ENCODE measurements at places on chromosomes 11 and 22. TPM values are rescaled to one million over a fixed set of nuclear protein-coding genes. Genes with fewer than 3 reads are reported as not detected.
A peak's percentile ranks its signal among the peaks of the same experiment; 100 is the strongest.

PRR33 gene
- total RNA-seq = not detected

SYT8 gene
- total RNA-seq = 1.2 TPM

CBX7 gene
- total RNA-seq = 13.2 TPM

TRIM48 gene
- total RNA-seq = not detected

PAMR1 gene
- total RNA-seq = 38.3 TPM

BIK gene
- total RNA-seq = 9.9 TPM

CECR2 gene
- total RNA-seq = 14.1 TPM

GRIK4 gene
- total RNA-seq = 2.2 TPM

- DNase-seq = no peak
These were observed 38.0 kb downstream of the SOX6 start for GRCh38 chr11:16318320-16318719.

DNA sequence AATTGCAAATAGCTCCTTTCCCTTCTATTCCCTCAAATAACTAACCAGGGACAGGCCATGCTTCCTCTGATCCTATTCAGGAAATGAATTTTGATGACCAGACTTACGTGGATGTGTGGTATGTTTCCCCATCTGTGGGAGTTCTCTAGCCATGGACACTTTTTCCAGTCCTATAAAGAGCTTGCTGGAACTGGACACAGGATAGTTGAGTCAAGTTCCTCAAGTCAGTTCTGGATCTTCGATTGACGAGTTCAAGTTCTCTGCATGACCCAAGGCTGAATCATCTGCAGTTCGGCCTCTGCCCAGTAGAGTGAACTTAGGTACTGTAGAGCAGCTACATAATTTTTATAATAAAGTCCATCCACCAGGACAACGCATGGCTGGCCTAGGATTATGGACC, 52.7 kb upstream of the CCND1 start:
- no peak for DNase-seq

DNA sequence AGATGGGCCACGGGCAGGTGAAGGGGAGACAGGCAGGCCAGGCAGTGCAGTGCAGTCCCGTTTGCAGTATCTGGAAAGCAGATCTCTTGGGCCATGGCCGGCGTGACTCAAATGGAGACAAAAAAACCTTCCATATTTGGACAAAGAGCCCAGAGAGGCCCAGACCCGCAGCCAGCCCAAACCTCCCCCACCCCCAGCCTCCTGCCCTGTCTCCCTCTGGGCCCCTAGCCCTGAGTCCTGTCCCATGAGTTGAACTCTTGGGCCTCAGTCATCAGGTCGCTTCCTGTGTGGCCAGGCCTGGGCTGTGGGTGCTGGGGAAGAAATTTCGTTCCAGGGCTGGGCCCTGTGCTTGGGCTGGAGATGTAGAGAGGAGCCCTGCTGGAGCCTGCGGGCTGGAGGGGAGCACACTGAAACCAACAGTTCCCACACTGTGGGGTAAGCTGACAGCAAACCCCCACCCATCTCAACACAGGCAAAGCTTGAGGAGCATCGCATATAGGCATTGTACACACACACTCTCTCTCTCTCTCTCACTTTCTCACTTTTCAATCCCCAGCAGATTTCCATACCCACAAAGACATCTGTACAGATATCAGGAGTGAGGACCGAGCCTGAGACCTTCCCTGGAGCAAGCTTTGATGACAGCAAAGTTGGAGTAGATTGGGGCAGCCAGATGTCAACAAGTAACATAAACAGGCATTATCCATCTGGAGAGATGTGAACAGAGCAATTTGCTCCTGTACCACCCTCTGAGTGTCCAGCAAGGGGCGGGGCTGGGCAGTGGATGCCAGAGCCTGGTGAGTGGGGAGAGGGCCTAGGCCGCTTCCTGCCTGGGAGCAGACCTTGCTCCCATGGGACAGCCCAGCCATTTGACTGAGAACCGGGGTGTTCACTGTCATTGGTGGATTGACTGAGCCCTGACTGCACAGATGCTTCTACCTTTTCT, 17.2 kb downstream of the ARHGEF17 start:
- no peak for DNase-seq

DNA sequence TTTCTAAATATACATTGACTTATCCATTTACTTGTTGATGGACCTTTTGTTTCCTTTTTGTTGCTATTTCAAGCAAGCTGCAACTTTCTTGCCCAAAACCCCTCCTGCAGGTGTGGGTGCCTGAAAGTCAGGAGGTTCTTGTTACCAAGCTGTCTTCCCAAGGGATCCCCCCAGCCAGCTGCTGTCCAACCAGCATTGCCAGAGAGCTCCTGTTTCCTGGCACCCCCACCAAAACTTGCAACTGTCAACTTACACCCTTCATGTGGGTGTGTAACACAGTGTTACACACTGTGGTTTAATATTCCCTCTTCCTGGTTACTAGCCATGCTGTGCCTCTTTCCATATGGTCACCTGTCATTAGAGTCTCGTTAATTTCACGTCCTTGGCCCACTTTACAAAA, 1.6 kb upstream of the KRTAP5-1 start:
- no peak for DNase-seq

DNA sequence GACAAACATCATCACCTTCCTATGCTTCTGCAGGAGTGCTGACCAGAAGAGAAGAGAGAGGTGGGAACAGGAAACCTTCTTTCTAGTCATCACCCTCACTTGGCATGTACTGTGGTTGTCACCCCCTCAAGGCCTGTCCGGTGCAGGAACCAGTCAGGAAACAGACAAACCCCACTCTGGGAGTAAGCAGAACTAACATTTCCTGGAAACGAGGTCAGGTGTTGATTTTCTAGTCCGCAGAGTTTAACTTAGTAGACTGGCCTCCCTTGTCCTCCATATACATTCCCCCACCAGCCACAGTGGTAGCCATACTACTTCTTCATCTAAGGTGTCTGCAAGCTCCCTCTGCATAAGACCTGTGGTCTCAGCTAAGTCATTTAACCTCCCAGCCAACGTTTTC, 80.7 kb upstream of the NCAM1 start:
- no peak for DNase-seq

DNA sequence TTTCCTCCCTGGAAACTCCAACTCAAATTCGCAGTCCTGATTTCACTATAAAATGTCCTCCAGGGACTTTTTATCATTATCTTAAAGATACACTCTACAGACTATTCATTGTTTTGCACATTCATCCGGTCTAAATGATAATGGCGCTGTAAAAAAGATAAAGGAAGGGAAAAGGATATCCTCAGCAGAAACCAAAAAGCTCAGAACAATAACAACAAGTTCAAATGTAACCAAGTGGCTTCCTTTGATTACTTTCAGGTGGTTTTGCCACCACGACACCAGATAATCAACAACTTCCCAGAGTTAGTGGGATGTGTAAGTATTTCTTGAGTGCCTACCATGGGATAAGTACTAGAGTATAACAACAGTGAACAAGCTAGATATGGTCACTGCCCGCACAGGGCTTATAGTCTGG, 26.3 kb downstream of the PRCP start:
- DNase-seq = no peak

- no peak for DNase-seq
These were observed 103.0 kb downstream of the PLEKHA7 start for GRCh38 chr11:16911186-16911585.

DNA sequence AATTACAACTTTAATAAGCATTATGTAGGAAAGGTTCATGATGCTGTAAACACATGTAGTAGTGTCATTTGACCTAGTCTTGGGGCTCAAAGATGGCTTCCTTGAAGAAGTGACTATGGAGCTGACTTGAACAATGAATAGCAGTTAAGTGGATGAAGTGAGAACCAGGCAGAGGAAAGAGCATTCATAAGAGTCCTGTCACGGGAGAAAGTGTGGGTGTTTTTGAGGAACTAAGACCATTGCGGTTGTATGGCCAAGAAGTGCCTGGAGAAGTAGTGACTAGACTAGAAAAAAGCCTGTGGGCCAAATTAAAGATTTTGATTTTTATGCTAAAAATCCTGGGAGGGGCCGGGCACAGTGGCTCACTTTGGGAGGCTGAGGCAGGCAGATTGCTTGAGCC, 7.2 kb upstream of the IL18BP start:
- DNase-seq = no peak

DNA sequence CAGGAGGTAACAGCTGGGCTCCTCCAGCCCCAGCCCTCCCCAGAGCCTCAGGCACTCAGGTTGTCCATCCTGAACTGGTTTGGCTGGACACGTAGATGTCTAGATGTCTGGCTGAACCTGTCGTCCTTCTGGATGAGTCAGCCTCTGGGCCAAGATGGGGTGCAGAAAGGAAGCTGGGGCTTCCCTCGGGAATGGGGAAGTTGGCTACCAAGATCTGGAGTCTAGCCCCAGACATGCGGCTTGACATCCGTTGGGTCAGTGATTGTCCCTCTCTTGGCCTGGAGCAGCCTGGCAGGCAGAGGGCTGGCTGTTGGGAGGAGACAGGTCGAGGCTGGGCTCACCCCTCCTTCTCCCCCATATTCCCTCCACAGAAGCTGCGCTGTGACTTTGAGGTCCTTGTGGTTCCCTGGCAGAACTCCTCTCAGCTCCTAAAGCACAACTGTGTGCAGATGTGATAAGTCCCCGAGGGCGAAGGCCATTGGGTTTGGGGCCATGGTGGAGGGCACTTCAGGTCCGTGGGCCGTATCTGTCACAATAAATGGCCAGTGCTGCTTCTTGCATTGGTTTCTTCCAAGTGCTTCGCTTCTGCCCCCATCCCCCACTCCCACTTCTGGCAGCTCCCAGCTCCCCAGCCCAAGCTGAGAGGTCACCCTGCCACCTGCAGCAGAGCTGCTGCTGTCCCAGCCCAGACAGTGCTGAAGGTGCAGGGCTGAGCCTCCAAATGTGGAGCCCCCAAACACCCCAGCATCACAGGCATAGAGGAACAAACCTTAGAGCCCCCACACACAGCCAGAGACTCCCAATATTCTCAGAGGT, 1.3 kb downstream of the CST6 start:
- DNase-seq = no peak

DNA sequence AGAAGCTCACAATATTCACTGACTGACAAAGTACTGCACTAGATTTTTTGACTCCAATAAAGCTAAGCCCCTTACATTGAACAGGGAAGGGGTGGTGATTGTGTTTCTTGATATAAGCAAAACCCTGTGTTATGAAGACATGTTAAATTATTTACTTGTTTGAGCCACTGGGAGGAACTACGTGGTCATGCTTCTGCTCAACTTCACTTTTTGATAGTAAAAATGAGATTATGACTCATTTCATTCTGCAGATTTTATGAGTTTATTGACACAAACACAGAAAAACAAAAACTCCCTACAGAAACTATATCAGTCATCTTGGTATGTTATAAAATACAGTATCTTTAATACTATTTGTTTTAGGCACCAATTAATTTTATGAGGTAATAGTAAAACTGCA, 124.7 kb downstream of the CADM1 start:
- no peak for DNase-seq

DNA sequence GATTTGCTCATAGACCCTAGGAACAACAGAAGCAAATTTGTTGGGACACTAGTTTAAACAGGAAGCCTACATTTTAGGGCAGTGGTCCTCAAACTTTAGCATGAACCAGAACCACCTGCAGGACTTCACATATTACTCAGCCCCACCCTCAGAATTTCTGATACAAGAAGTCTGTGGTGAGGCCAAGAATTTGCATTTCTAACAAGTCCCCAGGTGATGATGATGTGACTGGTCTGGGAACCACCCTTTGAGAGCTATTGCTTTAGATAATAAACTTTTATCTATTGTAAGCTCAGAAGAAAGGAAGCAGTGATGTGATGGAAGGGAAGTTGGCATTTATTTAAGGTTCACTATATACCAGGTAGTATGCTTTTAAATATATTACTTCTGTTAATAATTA, 194.0 kb downstream of the FAM181B start:
- no peak for DNase-seq

DNA sequence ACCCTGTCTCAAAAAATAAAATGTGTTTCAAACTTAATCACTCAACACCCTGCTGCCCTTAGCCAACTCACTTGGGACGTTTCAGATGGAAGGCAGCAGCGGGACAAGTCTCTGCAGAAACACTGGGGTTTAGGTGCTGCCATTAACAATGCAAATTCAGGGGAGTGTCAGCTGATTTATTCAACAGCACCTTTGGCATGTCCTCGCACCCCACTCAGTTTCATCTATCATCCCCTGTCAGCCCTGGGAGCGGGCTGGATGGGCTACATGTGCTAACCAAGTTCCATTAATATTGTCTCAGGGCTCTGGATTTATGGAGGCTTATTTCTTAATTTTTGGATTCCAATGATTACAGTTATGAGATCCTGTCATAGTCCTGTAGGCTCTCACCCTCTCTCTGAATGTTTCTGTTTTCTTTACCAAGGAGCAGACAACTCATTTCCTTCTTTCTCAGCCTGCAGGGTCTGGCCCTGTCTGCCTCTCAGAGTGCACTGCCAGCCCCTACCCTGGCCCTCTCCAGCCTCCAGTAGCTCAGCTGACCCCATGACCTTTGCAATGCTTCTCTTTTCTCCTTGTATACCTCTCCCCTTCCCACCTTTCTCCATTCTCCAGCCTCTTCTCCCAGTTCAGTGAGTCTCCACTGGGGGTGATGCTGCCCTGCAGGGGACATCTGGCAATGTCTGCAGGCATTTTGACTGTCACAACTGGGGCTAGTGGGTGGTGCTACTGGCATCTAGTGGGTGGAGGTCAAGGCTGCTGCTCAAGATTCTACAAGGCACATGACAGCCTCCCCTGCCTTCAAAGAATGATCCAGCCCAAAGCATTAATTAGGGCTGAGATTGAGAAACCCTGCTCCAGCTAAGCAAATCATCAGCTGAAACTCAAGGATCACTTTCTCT, 79.0 kb downstream of the APIP start:
- DNase-seq = no peak

DNA sequence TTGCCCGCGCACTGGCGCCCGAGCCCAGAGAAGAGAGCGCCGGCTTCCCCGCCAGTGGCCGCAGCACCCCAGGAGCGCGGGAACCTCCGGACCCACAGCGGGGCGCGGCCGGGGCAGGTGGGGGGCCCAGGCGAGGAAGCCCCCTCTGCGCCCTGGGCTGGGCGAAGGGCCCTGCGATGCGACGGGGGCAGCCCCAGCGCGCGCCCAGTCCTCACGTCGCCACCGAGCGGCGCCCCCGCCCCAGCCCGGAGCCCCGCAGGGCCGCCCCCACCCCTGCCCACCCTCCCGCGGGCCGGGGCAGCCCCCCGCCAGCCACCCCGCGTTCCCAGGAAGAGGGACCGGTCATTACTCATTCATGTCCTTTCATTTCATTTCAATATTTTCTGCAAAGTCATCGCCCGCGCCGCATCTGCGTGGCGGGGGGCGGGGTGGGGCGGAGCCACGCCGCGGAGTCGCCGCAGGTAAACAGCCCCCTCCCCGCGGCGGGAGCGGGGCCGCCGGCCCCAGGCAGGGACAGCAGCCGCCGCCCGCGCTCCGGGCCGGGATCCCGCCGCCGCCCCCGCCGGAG, 673 bp upstream of the PANX2 start:
- DNase-seq = no peak

GRCh38 chr11:17314232-17314547, 37.4 kb upstream of the NCR3LG1 start:
- DNase-seq = no peak

- DNase-seq = no peak
These were observed 12.9 kb upstream of the GNB1L start for GRCh38 chr22:19867617-19868016.

- DNase-seq = peak; percentile 59
These were observed 849 bp upstream of the APOBEC3B start for GRCh38 chr22:38981005-38981991.

- no peak for DNase-seq
These were observed 20.2 kb downstream of the PPP6R2 start for GRCh38 chr22:50363166-50363802.

All from mesothelial cell of epicardium (in vitro differentiated cells).